MCF 10A (cell line): ENCODE measurements at places on chromosomes 16 and 17. TPM values are rescaled to one million over a fixed set of nuclear protein-coding genes. Genes with fewer than 3 reads are reported as not detected.

Gene ENPP7
- total RNA-seq: not detected in 2 replicates

Gene SLC13A2
- not detected in 2 replicates for total RNA-seq

Gene CRISPLD2
- 0.28 TPM in 1 of 2 replicates, not detected in the other for total RNA-seq

Gene TBX4
- not detected in 2 replicates for total RNA-seq

Gene HYDIN
- 0.35 TPM in 1 of 2 replicates, not detected in the other for total RNA-seq

Gene HSF5
- total RNA-seq: not detected in 2 replicates

Gene SLC25A39
- total RNA-seq: 157 and 169 TPM in 2 replicates

Gene CCL4L2
- total RNA-seq: not detected in 2 replicates

Gene KRT12
- not detected in 2 replicates for total RNA-seq

Gene TMEM88
- 3.5 and 4.4 TPM in 2 replicates for total RNA-seq

Gene ABCC3
- 209 and 293 TPM in 2 replicates for total RNA-seq

Gene SMPD3
- total RNA-seq: 0.25 TPM in 1 of 2 replicates, not detected in the other

Gene HS3ST3A1
- 7.3 and 10.4 TPM in 2 replicates for total RNA-seq

Gene CDRT15
- total RNA-seq: not detected in 2 replicates

Gene C17orf78
- not detected in 2 replicates for total RNA-seq

Gene CCDC137
- total RNA-seq: 23.9 and 27.1 TPM in 2 replicates

Gene CASKIN1
- total RNA-seq: 0.10 and 0.14 TPM in 2 replicates

Gene TTLL6
- total RNA-seq: not detected in 2 replicates

Gene RHBDL1
- total RNA-seq: 3.0 and 4.5 TPM in 2 replicates
